Esophagus squamous epithelium (tissue), 5 donors: ENCODE measurements at places on chromosomes 7 and 10.

GRCh38 chr7:72785166-72785955, 42.6 kb downstream of the TYW1B start:
- DNase-seq, result no peak

- no peak for DNase-seq
These were observed 66.4 kb downstream of the ASAH2B start for GRCh38 chr10:50805981-50806622.

DNA sequence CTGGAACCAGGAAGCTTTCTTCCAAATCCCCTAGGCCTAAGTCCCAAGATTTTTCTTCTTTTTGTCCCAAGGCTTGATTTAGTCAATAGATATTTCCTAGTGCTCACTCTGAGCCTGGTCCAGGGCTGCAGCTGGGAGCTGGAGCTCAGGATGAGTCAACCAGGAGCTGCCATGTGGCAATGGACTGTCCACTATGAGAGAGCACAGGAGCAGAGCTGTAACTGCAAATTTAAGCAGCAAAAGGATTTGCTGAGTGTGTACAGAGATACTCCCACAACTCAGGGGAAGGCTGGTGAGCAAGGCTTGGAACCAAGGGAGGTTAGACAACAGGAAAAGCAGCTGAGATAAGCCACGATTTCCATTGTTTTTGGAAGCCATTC, 92.1 kb upstream of the CXCL12 start:
- DNase-seq, result no peak

DNA sequence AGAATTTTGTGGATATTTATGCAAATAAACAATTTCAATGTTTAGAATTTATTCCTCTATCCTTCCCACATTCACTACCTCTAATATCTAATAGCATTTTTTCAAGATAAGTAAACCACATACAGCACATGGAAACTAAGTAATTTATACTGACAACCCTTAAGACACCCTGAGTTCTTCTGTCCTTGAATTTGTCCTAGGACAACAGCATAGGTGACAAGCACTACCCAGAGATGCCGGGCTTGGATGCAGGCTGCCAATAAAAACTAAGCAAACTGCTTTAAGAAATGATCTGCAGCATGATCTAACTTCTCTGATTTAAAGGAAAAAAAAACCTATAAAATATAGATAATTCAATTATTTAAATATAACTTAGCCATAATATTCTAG, 22.7 kb downstream of the NT5C3A start:
- no peak for DNase-seq

DNA sequence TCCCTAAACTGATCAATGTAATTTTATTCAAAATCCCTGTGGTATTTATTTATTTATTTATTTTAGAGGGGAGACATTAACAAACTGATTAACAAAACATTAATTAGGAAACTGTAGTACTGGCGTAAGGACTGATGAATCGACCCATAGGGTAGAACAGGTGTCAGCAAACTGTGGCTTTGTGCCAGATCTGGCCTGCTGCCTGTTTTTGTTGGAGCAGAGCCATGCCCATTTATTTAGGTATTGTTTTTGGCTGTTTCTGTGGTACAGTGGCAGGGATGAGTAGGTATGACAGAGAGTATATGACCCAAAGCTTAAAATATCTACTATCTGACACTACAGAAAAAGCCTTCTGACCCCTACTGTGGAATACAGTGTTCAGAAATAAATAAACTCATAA, 332.5 kb upstream of the ETV1 start:
- no peak for DNase-seq

GRCh38 chr7:100446040-100446439, 9.7 kb upstream of the PPP1R35 start:
- DNase-seq, result no peak

DNA sequence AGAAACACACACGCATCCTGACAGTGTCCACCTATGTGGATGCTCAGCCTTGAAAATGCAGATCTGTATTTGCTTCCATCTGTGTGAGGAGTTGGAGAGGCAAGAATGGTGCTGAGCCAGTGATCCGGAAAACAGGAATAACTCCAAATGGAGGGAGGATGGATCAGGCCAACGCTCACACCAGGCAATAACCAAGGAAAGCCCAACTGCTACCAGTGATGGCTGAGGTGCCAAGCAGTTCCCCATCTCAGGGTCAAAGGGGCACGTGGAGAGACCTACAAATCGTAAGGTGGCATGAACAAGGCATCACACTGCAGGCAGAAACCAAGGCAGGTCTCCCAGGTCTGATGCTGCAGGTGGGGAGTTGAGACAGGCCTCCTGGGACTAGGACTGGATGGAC, 153.6 kb downstream of the ADAM12 start:
- DNase-seq, result no peak

DNA sequence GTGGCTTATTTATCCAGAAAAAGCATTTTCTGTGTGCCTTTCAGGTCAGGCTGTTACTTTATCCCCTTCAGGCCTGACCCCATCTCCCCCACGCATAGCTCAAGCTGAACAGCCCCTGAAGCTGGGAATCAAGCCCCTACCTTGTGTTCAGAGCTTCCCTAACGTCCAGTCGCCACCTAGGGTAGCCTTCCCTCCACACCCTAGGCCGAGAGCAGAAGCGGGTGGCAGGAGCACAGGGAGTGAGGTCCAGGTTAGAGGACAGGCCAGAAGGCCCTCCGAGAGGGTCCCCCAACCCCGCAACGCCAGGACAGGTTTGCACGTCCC, 479 bp upstream of the SEMA4G start:
- no peak for DNase-seq

DNA sequence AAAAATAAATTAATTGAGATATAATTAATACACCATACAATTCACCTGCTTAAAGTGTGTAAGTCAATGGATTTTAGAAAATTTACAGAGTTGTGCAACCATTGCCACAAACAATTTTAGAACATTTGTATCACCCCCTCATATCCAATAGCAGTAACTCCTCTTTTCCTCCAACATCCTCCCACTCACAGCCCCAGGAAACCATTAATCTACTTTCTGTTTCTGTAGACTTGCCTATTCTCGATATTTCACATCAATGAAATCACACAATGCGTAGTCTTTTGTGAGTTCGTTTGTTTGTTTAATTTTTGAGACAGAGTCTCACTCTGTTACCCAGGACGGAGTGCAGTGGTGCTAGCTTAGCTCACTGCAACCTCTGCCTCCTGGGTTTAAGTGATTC, 13.7 kb upstream of the HERC4 start:
- no peak for DNase-seq

DNA sequence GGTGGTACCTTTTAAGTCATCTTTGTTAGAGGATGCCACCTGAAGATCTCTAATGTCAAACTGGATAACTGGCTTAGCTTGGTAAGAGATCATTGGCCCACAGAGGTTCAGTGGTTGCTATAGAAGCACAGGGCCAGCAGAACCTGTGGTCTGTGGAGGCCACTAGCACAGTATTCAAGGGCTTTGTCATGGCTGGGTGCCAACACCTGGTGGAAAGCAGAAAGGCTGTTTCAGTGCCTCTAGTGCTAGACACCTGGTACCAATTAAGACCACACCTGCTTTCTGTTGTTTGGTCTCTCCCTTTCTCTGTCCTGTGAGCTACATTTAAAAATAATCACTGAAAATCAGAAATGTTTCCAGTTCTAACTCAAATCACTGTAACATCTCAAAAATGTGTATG, 10.0 kb upstream of the PCGF5 start:
- no peak for DNase-seq

- DNase-seq, result no peak
These were observed 6.9 kb upstream of the RGS10 start for GRCh38 chr10:119549247-119549999.
